Suppressor macrophage treated with lipopolysaccharide for 1 hour (primary cell): ENCODE measurements at places on chromosomes 16 and 17.

GRCh38 chr17:72609501-72609900 is 483.0 kb downstream of the SLC39A11 start:
- DNase-seq: no peak

DNA sequence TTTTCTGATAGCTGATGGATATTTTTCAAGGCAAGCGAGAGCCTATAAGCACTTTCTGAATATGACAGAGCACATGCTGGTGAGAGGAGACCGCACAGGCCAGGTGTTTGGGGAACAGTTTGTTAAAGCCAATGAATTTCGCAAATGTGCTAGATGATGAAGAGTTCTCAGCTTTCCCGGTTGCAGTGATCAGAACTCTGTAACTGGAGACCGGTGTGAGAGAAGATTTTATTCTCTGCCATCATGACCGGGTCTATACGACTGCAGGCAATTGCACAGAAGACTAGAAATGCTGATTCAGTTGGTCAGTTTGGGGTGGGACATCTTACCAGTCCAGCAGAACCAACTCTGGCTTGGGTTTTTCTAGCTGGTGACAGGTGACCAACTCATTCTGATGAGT is 25.4 kb downstream of the SMTNL2 start:
- no peak for DNase-seq

DNA sequence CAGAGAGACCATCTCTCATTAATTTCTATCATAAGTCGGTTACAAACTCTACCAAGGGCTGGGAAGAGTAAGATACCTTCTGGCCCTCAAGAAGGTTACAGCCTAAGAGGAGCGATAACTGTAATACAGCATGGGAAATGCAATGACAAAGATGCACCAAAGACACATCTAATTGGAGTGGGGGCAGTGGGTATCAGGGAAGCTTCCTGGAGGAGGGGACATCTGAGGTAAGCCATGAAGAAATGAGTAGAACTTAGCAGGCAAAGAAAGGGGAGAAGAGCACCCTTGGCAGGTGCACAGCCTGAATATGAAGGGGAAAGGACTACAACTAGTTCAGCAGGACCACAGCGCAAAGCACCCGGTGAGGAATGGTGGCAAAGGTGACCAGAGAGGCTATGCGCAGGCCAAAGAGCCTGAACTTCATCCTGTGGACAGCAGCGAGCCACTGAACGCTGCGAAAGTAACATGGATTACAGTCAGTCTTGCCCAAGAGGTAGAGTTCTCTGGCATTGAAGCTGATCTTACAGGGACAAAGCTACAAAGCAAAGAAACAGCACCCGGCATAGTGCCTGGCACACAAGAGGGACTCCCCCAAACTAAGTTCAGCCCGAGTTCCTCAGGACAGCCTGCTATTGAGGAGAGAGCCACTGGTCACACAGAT is 2.8 kb downstream of the TBC1D10B start:
- DNase-seq: no peak

GRCh38 chr17:31469959-31470358 is 78.5 kb downstream of the RAB11FIP4 start:
- no peak for DNase-seq

DNA sequence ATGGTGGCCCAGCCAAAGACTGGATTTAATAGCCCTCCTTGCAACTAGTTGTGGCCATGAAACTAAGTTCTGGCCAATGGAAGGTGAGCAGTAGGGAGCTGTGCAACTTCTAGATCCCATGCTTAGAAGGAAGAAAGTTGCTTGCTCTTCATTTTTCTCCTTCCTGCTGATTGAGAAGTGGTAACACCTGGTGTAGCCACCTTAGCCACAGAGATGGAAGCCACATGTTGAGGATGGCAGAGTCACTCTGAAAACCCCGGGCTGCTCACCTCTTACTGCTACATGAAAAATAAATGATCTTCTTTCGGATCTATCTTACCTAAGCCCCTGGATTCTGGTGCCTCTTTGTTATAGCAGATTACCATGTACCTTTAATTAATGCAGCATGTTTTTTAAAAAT is 10.3 kb upstream of the ATP5MC1 start:
- no peak for DNase-seq

- DNase-seq: peak; percentile 75
Measured at GRCh38 chr16:50666658-50667496, 14.2 kb downstream of the SNX20 start.

GRCh38 chr17:36575028-36575427 is 16.7 kb upstream of the DHRS11 start:
- DNase-seq: no peak

DNA sequence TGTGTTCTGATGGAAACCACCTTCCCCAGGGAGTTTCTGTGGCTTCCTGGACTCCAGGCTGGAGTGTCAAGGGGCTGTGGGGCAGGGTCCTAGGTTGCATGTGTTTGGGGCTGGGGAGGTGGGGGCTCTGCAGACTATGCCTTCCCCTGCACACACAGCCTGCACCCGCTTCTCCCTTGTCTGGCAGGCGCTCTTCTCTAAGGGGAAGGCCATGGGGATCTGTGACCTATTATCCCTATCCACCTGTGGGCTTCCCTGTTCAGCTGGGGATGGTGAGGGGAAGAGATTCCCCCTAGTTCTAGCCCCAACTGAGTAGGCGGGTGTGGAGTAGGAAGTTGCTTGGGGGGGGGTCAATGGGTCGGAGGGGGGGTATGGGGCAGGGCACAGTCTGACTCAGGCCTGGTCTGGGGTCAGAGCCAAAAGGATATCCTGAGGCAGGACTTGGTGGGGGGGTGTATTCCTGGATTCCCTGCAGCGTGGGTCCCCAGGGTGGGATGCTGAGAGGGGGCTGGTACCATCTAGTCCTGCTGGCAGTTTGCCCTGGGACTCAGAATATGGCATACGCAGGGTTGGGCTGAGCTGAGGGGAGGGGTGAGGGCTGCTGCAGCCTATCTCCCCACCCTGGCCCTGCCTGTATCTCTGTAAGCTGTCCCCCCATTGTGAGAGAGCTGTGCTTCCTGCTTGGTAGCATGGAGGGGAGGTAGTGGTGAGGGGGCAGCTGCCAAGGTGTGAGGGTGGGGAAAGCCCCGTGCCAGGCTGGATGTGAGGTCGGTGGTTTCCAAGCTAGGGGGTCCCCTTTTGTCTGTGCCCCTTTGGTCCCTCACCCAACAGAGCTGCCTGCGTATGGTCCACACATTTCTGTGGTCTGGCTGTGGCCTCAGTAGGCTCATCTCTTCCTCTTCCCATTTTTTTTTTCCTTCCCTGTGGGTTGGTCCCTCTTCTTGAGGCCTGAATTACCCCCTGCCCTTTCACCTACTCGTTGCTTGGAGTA is 14.7 kb downstream of the RARA start:
- peak; percentile 61 for DNase-seq

DNA sequence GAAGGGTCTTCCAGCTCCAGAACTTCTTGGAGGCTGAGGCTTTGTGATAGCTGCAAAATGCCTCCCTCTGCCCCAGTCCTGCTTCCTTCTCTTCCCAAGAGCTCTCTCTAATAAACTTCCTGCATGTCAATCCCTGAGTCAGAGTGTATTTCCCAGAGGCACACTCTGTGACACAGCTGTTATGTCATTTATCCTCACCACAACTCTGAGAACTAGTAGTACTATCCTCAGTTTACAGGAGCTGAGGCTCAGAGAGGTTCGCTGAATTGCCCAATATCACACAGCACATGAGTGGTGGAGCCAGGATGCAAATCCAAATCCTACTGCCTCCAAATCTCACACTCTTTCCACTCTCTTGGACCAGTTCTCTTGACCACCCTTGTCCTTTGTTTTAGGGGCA is 20.0 kb downstream of the UNC45B start:
- DNase-seq: peak; percentile 52

DNA sequence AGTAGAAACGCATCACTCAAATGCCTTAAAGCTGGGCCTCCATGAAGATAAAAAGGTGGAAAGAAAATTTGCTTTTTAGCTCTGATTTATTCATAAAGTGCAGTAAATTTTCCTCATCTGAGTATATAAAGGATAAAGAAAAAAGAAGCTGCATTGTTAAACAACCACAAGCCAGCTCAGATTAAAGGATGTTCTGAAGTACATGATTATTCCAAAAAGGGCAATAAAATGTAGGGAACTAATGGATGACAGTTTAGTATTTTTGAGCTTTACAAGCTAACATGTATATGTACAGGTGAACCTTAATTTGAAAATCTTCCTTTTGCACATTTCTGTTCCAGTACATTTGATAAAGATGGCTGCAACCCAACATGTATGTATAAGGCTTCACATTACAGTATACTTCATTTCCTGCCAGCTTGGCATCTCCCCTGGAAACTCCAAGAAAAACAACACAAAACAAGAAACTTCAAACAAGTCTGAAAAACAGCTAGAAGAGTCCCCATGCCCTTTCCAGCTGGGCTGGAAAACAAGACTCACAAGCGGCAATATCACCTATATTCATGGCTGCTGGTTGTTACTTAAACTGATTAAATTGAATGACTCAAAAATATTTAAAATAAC is 225.7 kb downstream of the CEP112 start:
- no peak for DNase-seq

DNA sequence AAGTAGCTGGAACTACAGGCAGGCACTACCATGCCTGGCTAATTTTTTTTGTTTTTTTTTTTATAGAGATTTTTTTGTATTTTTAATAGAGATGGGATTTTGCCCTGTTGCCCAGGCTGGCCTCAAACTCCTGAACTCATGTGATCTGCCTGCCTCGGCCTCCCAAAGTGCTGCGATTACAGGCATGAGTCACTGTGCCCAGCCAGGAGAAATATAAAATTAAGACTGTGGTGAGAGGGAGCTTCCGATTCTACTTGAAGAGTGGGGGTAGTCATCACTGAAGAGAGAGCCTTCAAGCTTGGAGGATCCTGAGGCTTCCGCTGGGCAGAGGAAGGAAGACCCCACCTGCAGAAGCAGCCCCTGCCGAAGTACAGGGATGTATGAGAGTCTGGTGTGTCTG is 34.4 kb upstream of the RGS9 start:
- DNase-seq: no peak

DNA sequence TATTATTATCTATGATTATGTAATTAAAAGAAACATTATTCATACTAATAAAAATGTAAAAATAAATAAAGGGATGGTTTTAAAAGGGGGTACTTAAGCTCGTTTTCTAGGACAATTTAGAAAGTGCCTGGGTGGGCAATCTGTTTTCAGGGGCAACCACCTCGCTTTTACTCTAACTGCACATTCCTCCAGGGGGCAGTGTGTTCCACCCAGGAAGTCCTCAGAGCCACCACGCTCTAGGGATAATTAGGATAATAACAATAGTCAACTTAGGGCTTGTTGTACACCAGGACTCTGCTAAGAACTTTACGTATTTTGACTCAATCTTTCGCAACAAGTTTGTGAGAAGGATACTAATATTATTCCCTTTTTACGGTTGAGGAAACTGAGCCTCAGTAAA is 396.7 kb upstream of the MAF start:
- DNase-seq: peak; percentile 24

- peak; percentile 87 for DNase-seq
Measured at GRCh38 chr17:81142301-81143199, 22.8 kb upstream of the PVALEF start.

DNA sequence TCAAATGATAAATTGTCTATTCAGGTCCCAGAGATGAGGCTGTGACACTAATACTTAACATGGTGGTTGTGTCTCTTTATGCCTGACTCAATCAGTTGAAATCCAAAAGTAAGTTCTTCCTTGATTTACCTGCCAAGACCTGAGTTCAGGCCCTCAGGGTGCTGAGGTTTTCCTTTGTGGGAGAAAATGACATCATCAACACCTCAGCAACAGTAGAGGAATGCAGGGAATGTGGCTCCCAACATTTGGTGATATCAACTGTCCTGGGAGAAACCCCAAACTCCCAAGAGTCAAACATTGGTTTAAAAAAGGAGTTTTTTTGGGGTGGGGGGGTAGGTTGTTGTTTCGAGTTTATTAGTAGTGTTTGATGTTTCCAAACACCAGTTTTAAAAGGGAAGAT is 14.7 kb downstream of the RNF43 start:
- no peak for DNase-seq

GRCh38 chr17:80890921-80891396 is 100.7 kb upstream of the CHMP6 start:
- no peak for DNase-seq

DNA sequence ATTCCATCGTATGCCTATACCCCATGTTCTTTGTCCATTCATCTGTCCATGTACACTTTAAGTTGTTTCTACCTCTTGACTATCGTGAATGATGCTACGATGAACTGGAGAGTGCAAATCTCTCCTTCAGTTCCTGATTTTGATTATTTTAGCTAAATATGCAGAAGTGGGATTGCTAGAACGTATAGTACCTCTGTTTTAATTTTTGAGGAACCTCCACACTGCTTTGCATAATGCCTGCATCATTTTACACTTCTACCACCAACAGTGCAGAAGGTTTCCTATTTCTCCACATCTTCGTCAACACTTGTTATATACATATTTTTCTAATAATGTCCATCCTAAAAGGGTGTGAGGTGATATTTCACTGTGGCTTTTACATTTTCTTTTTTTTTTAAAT is 43.9 kb downstream of the SDR42E1 start:
- DNase-seq: peak; percentile 31

DNA sequence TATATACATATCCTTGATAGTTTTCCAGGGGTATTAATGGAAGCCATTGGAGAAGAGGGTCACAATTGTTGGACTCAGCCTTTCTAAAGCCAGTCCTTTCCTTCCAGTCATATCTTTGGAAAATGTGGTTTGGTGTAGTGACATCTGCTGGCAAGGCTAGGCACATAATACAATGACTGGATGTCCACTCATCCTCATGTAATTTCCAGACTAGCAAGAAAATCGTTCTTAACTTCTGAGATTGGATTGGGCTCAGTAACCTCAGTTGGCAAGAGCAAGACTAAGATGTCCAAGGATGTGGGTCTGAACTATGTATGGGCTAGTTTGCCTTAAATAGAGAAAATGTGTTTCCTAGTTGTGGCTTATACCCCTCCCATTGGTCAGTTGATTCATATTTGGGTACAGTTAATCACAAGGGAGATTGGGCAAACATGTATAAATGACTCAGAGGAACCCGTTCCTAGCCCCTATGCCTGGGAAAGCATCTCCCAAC is 8.7 kb upstream of the KAT7 start:
- DNase-seq: peak; percentile 93

GRCh38 chr17:12631076-12631475 is 34.6 kb upstream of the MYOCD start:
- no peak for DNase-seq

DNA sequence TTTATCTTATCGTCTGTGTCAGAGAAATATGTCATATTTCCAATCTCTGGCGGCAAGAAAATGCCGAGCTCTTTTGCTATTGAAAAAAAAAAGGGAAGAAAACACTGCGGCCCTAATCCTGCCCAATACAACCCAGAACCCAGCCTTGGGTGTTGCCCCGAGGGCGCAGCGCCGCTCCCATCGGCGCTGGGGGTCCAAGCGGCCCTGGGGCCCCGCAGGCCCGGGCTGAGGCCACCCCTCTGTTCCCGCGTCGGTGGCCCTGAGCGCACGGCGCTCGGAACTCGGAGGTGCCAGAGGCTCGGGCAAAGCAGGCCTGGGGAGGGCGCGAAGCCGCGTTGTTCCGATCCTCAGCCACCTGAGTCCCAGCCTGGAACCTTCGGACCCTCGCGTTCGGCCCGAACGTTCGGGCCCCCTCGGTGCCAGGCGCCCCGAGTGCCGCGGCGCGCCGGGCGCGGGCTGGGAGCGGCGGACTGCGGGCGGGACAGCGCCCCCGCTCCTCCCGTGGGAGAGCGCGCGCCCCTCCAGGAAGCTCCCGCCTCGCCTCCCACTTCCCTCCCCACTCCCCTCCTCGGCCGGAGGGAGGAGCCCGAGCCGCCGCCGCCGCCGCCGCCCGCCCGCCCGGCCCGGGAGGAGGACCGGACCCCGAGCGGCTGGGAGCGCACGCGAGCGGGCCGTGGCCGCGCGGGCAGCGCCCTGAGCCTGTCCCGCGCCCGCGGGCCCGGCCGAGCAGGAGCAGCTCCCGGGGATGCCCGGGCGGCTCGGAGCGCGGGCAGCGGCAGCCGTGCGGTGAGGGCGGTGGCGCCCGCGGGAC is at the start of gene CPNE2:
Gene CPNE2, plus strand, starts transcription at position 609 of the 811 bp plus-strand sequence. CDS start 18,160 bp downstream, outside the sequence.
- peak; percentile 51 for DNase-seq
